Breast epithelium (tissue), 4 donors: ENCODE measurements at places on chromosomes 2 and 18.
A peak's percentile ranks its signal among the peaks of the same experiment; 100 is the strongest.

DNA sequence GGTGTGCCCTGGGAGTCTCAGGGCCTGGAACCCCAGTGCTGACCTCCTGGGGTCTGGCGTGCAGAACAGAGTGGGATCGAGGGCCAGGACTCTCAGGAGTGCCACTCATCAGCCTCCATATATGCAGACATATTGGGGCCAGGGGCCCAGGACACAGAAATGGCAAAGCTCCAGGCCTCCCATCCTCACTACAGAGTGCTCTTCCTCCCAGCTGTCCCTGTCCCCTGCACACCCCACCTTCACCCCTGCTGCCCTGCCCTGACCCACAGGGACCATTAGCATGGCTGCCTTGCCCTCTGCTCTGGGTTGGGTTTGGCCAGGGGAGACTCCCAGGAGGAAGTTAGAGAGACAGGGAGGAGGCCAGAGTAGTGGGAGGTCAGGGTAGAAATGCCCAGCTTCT, 2.8 kb downstream of the TEX51 start:
- peak; percentile 6 for DNase-seq

- DNase-seq, result no peak
Observed at GRCh38 chr2:194104687-194105086, 1552.3 kb upstream of the SLC39A10 start.

DNA sequence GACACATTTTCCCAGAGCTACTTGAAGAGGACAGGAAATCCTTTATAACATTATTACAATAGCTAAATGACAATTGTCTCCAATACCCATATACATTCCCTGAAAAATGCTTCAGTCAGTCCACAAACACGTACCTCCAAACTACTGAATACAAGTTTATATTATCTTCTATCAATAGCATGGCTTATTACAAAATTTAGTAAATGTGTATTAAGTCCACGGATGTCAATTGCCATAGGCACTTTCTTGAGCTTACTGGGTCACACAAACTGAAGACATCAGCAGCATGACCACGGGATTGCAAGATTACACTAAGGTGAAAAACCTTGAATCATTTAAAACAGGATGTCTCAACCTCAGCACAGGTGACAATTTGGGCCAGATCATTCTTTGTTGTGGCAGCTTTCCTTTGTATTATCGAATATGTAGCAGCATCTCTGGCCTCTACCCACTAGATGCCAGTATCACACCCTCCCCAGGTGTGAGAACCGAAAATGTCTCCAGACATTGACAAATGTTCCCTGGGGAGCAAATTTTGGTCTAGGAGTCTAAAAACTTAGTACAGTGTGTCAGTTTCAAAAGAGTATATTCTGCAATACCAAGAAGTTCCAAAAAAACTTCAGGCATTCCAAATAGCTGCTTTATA, 1.4 kb downstream of the MBD2 start:
- DNase-seq, result no peak

DNA sequence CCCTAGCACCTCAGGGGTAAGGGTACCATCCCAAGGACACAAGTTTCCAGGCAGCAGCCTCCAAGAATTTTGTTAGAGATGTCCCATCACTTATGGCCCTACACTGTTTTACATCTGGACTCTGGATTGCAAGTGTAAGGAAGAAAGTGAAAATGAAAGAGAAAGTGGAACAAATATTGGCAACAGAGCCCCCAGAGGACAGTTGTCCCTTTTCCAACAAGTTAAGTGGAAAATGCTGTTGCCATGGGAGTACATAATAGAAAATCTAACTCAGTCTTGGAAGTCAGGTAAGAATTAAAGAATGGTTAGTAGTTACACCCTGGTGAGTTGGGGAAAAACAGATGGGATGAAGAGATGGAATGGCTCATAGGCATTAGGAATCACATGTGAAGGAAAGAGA, 50.6 kb downstream of the TTC21B start:
- DNase-seq, result no peak

DNA sequence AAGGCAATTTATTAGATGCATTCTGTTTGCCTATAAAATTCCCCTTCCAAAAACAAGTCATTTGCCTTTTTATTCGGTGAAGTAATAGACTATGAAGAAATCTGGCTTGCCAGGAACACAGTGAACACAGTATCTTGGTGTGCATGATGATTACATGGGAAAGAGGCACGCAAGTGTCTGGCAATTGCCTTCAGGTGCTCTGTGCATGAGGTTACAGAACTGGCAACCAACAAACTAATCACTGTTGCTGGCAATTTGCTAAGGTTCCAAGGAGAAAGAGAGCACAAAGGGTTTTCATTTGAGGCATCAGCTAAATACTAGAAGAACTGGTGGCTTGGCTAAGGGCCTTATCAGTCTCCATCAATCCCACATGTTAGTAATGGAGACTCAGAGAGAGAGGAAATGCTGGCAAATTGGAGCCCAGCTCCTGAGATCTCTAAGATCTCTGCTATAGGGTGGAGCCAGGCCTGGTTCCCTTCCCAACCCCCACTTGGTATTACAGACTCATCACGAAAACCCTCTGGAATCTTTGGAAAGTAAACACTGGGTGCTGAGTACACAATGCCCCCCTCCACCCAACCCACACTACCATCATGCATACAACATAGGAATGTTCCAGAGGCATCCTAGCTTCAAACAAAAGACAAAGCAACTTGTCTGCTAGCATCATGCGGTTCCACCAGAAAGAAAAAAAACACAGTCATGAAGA, 10.4 kb downstream of the RNF152 start:
- DNase-seq, result peak; percentile 60
